ENCODE measurements at places on chromosomes 16 and 17.

DNA sequence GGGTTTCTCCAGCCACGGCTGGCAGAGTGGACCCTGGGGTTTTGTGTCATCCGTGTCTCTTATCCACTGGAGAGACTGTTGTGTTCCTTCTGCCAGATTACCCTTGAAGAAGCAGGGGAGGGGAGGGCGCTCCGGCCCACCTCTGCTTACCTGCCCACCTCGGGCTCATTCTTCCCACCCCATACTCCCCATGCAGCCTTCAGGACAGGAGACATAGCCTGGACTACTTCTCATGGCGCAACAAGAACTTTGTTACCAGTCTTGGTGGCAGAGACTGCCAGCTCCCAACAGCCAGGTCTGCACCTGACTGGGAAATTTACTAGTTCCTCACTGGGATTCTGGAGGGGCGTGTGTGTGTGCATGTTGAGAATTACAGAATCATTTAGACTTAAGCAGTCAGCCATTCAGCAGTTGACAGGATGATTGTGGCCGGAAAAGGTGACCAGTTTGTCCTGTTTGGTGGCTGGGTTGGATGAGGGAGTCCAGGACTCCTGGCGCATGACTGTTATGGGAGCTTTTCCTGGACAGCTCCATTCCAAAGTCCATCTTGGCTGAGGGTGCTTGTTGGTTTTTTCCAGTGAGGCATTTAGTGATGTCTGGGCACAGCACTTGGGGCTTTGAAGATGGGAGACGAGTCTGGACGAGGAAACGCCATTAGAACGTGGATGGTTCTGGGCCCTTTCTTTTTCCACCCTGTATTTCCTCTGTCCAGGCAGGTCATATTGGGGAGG, 8.7 kb downstream of the GSE1 start:
- DNase-seq = no peak

GRCh38 chr17:2125013-2125535, 70.2 kb downstream of the HIC1 start:
- DNase-seq = no peak

GRCh38 chr17:79609673-79610645, 892 bp downstream of the RBFOX3 start:
- DNase-seq = no peak

GRCh38 chr17:83008526-83008925, 70.9 kb upstream of the METRNL start:
- DNase-seq = no peak

- DNase-seq = no peak
These were observed 40.9 kb downstream of the USP10 start for GRCh38 chr16:84740596-84741116.

DNA sequence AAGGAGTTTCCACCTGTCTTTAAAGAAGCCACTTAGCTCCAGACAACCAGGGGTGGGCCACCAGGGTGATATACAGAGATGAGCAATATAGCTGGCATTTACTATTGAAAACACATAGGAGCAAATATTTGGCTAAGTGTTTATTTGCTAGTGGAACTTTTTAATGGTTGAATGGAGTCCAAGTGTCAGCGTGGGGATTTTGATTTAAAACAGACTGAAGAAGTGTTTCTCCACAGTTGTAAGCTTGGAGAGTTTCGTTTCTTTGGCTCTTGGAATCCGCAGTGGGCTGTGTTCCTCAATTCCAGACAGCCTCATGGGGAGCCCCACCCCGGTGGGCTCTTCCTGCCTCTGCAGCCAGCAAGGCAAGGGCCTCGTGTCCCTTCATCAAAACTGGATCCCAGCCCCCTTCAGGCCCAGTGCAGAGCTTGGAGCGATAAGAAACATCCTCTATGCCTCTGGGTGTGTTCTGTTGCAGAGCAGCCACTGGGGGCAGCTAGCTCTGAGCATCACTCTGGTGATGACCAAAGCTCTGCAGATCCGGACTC, 36.1 kb downstream of the NOG start:
- no peak for DNase-seq

DNA sequence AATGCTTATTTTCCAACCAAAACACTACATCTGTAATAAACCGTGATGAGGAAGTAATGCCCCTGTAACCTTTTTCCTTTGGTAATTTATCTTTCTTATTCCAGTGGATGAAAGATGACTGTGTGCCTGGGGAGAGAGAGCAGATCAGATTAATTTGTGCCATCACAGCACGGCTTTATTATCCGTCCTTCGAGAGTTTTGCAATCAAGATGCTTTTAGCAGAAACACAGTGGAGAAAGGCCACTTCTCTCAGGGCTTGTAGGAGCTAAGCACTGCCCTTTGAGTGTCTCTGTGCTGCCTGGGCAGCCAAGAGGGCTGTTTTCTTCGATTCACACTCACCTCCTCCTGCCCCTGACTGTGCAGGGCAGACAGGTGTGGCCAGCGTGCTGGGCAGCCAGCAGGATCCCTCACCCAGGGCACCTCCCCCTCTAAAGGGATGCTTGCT, 190.2 kb downstream of the PRKCA start:
- no peak for DNase-seq

GRCh38 chr17:12691173-12691572, 25.5 kb downstream of the MYOCD start:
- no peak for DNase-seq

DNA sequence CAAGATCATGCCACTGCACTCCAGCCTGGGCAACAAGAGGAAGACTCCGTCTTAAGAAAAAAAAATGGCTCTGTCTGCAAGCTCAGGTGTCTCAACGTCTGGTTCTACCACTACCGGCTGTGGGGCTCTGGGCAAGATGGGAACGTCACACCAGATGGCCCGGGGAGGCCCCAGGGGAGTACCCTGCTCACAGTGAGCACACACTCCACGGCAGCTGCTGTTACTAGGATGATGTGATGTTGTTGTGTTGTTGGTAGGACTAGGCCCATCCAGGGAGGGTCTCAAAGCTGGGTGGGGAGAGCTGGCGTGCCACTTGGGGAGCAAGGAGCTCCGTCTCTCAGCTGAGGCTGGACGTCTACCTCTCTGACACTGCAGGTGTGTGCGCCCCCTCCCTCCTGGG, 9.4 kb upstream of the NPTX1 start:
- no peak for DNase-seq

DNA sequence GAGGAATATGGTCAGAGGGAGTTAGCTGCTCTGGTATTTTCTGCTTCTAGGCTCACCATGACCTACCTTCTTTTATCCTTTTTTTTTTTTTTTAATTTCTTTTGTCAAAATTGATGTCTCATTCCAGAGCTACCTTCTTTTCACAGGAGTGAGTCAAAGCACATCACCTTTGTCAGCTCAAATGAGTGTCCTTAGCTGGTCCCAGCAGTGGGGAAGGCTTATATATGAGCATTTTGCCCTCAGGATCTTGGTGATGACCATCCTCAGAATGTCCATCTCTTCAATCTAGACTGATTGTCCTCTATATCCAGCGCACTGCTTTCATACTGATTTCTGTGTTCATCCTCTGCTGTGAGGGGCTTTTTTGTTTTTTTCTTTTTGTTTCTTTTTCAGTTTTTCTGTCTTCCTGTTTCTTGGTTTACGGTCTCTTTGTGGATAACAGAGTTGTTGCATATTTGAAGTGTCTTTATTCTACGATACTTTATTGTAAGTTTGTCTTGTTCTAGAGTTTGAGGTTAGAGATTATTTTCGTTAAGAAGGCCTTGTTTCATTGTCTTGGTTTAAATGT, 24.9 kb downstream of the CBFB start:
- no peak for DNase-seq

DNA sequence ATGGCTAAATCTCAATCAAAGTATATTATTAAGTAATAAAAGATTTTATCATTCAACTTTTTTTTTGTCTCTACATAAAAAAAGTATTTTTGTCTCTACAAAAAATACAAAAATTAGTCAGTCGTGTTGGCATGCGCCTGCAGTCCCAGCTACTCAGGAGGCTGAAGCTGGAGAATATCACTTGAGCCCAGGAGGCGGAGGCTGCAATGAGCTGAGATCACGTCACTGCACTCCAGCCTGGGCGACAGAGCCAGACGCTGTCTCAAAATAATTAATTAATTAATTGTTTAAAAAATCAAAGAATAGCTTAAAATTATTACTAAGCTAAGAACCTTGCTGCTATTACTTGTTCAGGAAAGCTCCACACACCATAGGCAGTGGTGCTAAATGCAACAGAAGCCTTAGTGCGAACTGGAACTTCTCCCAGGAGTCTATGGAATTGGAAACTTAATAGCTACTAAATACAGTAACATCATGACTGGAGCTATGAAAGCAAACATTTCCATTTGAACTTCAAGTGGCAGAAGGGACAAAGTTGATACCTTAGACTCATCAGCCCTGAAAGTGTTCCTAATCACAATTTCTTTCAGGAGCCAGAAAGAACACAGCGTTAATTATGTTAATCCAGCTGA, 22.6 kb downstream of the ADCY9 start:
- DNase-seq = no peak
